ENCODE measurements at places on chromosomes 4 and X. TPM values are rescaled to one million over a fixed set of nuclear protein-coding genes. Genes with fewer than 3 reads are reported as not detected.

DNA sequence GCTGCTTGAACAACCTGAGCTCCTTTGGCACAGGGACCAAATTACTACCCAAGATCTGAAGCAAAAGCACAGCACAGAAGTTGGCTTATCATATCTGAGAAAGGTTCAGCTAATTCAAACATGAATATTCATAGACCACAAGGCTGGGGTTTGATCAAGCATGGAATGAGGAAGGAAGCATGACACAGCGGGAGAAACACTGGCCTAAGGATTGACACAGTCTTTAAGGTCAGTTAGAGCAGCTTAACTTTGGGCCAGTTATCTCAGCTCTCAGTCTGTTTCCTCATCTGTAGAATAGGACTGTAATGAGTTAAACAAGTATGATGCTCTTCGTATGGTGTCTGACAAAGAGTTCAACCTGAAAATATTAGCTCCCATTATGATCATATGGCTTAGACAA lies 88.5 kb upstream of the CBR4 start:
- DNase-seq: no peak

DNA sequence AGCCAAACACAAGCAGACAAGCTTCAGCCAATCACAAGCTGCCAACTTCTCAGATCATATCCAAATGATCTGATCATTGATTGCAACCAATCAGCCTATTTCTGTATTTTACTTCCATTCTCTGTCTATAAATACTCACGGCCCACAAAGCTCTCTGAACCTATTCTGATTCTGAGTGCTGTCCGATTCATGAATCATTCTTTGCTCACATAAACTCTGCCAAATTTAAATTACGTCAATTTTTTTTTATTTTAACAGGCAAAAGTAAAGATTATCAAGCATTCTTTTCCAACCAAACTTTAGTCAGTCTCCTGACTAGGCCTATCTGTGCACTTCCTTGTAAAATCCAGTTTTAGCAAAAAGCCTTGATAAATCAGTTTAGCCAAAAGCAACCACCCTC lies 1.8 kb upstream of the TCEANC start:
- no peak for DNase-seq

ZIC3 gene
- total RNA-seq: not detected

RPL39 gene
- 1,813 TPM for total RNA-seq

DNA sequence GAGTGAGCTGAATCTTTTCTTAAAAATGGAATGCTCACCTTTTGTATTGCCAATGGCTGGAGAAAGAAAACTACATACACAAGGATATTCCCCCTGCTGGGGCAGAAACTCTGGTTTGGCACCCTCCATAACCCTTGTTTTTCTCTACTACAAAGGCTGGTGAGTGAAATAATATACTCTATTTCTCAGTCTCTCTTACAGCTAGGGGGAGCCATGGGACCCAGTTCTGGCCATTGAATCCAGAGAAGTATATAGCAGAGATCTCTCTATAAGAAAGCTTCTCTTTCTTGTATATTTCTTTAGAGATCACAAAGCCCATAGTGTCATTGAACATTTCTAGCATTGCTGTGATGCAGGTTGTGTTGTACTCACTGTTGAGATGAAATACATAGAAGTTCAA lies 49.8 kb downstream of the SMPX start:
- DNase-seq: no peak

Measured in vagina (tissue), 2 donors.